Stimulated activated CD8-positive, alpha-beta memory T cell treated with anti-CD3 and anti-CD28 coated beads, Interleukin-4, amount 100 ng/mL, for 4 hours (primary cell): ENCODE measurements at places on chromosomes 16 and 17.
A peak's percentile ranks its signal among the peaks of the same experiment; 100 is the strongest.

DNA sequence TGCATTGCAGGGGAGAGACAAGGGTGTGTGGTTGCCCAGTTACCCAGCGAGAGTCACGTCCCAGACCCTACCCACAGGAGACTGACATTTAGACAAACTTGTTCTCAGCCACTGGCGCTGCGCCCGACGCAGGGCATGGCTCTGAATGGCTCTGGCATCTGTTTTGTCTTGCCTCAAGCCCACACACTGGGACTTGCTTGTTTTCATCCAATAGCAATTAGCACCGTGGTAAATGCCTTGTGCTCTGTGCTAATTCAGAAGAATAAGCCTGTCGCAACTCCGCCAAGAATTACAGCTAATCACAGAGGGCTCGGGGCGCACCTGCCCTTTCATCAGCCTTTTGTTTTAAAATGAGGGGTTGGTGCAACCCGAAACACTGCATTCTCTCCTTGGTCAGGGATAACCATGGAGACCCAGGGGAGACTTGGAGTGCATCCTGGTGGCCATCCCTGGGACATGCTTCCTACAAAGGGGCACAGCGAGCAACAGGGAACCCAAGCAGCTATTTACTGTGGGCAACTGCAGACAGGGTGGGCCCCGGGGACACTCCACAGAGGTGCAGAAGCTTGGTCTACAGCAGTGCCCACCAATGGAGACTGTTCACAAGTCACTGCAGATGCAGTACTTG, 220.6 kb upstream of the ZFHX3 start:
- DNase-seq = no peak

- no peak for DNase-seq
Measured at GRCh38 chr16:77383606-77384187, 51.1 kb downstream of the ADAMTS18 start.

DNA sequence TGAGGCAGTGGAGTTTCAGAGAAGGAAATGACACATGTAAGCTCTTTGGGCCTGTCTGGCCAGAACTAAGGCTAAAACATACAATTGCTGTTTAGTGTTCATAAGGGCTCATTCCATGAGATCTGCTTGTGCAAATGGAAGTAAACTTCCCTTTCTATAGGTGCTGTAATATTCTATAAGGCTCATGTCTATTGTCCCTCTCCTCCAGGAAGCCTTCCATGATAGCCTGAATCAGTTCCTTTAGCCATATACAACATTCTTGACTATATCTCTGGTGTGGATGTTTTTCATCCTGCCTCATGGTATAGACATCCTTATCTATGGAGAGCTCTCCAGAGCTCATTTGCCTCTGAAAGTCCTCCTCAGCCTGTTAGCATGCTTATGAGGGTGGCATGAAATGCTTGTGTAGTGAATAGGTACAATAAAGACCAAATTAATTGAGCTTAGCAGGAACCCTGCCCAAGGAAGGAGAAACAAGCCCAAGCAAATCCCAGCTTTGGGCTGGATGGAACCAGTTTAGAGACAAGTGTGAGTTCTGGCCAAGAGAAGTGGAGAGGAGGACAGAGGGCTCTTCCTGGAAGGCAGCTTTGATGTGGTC, 1.6 kb upstream of the ETV4 start:
- DNase-seq = no peak

DNA sequence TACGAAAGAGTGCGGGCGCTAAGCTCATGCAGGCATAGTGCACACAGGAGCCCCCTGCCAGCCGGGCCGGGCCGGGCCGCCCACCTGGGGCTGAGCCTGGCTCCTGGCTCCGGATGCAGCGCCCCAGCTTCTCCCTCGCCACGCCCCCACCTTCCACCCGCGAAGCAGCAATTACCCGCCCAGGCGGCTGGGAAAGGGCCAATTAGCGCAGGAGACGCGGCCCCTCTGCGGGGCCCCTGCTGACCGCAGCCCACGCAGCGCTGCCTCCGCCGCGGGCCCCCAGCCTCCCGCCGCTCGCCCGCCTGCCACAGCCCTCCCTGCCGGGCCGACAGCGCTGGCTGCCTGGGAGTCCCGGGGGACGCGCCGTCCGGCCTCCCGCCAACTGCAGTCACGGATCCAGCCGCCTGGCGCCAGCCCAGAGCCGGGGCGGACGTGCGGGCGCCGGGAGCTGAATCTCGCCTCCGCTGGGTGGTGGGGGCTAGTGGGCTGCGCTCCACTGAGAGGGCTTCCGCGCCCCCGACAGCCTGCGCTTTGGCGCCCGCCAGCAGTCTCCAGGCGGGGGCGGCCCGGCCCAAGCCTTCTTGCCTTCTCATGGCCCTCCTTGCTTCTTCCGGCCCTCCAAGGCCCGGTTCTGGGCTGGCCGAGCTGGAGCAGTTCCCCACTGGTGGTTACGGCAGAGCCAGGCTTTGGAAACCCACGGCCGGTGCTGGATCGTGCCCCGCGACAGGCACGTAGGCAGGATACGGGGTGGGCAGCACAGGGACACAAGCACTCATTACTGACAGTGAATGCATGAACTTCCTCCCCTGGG, 14.9 kb upstream of the CBFB start:
- DNase-seq = peak; percentile 34

DNA sequence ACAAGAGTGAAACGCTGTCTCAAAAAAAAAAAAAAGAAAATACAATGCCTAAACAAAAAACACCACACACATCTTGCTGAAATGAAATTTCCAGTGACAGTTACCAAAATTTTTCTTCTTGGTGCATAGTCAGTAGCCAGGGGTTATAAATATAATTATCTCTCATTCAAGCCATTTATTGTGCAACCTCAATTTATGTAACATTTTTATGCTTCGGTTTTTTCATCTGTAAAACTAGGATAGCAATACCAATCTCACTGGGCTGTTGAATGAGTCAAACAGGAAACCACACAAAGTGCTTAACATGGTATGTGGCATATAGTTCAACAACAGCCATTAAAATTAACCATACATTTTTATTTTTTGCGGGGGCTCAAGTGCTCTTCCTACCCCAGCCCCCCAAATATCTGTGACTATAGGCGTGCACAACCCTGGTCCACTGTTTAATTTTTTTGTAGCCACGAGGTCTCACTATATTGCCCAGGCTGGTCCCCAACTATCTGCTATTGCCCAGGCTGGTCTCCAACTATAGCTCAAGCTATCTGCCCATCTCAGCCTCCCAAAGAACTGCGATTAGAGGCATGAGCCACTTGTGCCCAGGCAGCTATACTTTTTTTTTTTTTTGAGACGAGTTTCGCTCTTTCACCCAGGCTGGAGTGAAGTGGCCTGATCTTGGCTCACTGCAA, 2.6 kb downstream of the COG4 start:
- no peak for DNase-seq

GRCh38 chr17:28598389-28598788, 436 bp downstream of the SPAG5 start:
- no peak for DNase-seq

DNA sequence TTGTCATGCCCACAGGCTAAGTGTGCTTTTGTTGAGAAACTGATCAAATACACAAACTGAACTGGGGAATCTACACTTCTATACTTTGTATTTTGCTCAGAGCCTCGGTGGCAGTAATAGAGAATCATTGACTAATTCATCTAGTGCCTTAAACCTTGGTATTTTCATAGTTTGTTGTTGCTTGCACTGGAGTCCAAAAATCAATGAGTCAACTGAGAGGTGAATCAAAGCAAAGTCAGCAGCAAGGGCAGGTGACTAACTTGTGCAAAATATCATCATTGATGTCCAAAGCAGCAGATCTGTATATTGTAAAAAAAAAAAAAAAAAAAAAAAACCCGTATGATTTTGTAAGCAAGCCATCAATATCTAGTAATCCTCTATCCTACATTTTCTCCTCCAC, 296.4 kb downstream of the MAP2K6 start:
- DNase-seq = no peak

GRCh38 chr16:27326738-27327585, 13.2 kb downstream of the IL4R start:
- no peak for DNase-seq

DNA sequence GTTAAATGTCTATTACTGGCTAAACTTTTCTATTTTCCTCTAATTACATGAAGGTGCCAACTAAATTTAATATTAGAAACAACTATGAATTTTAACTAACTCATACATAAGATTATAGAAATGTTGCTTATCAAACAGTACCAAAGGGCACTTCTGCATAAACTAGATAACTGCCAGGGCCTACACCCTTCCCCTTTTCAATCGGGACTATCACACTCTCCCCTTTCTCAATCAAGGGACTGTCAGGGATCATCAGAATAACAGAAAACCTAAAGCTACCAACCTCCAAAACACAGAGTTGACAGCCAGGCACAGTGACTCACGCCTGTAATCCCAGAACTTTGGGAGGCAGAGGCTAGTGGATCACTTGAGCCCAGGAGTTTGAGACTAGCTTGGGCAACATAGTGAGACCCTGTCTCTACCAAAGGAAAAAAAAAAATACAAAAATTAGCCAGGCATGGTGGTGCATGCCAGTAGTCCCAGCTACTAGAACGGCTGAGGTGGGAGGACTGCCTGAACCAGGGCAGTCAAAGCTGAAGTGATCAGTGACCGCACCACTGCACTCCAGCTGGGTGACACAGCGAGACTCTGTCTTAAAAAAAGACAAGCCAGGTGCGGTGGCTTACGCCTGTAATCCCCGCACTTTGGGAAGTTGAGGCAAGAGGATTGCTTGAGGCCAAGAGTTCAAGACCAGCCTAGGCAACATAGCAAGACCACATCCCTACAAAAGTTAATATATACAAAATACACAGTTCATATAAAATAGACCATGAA, 3.2 kb upstream of the PHLPP2 start:
- DNase-seq = no peak

DNA sequence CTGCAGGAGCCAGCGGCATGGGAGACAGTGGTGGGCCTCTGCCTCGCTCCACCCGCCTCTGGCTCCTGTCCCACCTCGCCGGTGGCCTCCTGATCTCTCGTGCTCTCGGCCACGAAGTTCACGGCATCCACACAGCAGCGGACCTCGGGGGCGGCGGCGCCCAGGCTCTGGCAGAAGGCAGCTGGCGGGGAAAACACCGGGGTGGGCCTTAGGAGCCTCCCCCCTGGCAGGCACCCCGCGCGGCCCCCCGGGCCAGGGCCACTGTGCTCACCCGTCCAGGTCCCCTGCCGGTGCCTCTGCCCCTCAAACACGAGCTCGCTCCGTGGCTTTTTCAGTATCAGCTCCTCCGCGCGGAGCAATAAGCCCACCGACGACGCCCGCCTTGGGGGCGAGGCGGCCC, 409 bp upstream of the C17orf107 start:
- DNase-seq = no peak

GRCh38 chr16:10865991-10866966, 10.7 kb upstream of the CIITA start:
- no peak for DNase-seq

DNA sequence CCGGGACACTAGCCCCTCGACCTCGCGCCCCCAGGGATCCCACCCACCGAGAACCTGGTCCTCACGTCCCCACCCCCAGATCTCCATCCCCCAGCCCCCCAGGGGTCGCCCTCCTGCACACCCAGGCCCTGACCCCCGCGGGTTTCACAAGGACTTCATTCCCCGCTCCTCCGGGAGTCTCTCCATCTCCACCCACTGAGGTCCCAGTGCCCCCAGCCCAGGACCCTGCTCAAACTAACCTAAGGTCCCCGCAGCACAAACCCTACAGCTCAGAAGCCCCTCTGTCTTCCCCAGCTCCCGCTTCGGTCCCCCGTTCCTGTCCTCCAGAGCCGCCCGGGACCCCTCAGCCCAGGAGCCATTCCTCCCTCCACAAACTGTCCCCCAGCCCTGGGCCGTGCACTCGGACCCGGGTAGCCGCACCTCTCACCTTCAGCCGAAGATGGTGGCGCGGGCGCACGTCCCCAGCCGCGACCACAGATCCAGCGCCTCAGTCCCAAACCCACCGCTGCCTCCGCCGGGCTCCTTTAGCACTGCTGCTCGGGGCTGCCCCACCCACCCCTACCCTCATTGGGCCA, at the start of gene MYH10:
Gene MYH10, minus strand, starts transcription at position 499 of the 575 bp plus-strand sequence. CDS start 7,479 bp downstream, outside the sequence.
- no peak for DNase-seq

GRCh38 chr16:54594601-54595391, 308.2 kb upstream of the IRX3 start:
- no peak for DNase-seq

DNA sequence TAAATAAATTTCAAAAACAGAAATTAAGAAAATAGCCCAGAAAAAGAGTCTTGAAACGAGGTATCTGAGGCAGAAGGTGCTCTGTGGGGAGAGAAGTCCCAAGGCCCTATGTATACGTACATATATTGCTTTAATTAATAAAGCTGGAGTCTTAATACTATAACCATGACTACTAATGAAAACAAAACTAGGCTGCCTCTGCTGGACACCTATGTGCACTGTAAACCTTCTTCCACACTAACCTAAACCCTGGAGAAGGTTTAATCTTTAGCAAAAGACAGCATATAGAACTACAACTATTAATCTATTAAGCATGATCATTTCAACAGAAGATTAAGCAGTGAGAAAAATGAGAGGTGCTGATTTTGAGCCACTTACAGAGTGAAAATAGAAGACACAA, 153.9 kb upstream of the C17orf78 start:
- DNase-seq = no peak

DNA sequence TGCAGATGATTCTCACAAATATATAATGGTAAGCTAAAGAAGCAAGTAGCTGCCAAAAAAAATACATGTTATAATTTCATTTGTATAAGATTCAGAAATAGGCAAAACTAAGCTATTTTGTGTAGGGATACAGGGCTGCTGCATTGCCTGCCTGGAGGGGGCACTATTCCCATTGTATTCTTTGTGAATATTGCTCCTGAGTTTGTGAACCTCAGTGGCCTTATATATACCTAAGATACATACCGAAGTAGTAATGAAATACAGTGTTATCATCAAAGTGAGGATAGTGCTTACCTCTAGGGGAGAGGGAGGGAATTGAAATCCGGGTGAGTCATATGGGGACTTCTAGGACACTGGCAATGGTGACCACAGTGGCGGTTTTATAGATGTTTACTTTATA, 53.5 kb downstream of the C17orf58 start:
- DNase-seq = no peak

DNA sequence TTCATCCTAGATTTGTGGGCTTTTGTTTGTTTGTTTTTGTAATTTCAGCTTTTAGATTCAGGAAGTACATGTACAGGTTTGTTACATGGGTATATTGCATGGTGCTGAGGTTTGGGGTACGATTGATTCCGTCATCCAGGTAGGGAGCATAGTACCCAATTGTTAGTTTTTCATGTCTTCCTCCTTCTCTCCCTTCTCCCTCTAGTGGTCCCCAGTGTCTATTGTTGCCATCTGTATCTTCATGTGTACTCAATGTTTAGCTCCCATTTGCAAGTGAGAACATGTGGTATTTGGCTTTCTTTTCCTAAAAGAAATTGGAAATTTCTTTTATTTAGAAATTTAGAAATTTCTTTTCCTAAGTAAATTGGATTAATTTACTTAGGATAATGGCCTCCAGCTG, 37.1 kb upstream of the BCAS3 start:
- DNase-seq = no peak

- DNase-seq = no peak
Measured at GRCh38 chr16:72673118-72673517, 374.8 kb downstream of the ZFHX3 start.

GRCh38 chr16:13390986-13391305, 489.5 kb downstream of the SHISA9 start:
- no peak for DNase-seq

DNA sequence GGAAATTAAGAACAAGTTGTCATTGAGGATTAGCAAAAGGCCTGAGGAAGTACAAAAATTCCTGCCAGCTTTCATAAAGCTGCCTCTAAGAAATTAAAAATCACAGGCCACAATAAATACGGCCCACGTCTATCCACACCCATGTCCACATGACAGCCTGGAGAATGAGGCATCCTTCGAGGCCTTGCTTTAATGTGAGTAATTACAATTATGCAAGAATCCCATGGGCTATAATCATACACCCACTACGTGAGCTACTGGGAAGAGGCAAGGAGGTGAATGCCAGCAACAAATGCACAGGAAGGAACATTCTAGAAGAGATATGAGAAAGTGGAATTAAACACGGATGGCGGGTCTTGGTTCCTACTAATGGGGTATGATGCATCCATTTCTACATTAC, 65.4 kb upstream of the ZFHX3 start:
- DNase-seq = no peak
